ENCODE measurements at places on chromosomes 13 and 19. TPM values are rescaled to one million over a fixed set of nuclear protein-coding genes. Genes with fewer than 3 reads are reported as not detected.

- DNase-seq = no peak
Observed at GRCh38 chr13:51838240-51838846, 6.6 kb downstream of the TMEM272 start.

GRCh38 chr13:80473695-80474094 lies 132.8 kb upstream of the SPRY2 start:
- DNase-seq = no peak

DNA sequence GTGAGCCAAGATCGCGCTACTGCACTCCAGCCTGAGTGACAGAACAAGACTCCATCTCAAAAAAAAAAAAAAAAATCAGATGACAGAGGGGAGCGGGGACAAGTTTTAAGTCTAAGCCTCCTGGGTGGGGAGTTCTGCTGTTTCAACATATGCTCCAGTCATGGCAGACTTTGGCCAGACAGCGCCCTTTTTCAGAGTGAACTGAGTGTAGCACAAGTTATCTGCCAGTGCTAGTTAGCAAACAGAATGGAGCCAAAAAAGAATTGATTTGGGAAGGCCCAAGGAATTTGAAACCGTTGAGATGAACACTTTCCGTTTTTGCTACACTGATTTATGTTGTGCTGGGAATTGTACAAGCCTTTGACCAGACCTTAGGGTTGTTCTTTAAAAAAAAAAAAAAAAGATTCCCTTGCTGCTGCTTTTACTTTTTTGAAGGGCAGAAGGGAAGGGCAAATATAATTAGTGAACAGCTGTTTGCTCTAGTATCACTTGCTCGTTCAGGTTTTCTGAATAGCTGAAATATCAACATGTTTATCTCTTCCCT lies 5.7 kb downstream of the ACTN4 start:
- no peak for DNase-seq

GRCh38 chr13:50168786-50169185 lies 153.5 kb downstream of the KCNRG start:
- DNase-seq = no peak

DNA sequence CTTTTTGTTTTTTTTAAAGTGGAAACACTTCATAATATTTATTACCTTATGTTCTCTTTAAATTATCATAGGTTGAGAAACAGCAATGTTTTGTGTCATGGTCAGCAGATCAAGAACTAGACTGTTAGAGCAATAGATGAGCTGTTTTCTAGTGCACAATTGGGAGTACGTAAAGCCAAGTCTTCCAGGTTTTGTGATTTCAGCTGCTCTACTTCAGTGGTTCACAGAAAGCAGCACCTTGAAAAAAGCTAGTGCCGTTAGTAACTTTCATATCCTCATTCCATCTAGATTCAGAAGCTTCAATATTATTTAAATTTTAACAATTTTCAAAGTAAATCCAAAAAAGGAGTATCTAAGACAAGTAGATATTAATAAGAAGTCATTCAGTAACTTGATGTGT lies 1.9 kb downstream of the GPR18 start:
- DNase-seq = no peak

DNA sequence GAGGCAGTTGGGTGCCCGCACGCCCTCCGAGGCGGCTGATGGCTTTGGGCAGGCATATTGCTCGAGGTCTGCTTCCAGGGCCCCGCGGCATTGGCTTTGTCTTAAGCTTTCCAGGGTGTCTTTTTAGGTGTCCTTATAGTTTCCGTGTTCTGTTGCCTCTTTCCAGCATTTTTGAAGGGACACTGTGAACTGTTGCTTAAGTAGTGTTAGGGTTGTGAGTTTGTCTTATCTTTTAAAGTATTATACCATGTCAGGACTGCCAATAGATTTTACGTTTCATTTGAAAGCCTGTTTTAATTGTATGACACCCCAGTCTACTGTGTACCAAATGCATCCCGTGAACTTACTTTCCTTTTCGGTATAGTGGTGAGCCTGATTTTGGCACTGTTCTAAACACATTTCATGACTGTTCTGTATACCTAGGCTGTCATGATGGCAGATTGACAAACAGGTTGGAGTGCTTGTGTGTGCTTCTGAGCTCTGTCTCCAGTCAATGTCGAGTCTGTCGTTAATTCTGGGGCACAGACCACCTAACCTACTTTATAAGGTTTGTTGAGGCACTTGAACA lies 656 bp downstream of the PCCA start:
- no peak for DNase-seq

GRCh38 chr13:32354040-32354439 lies 38.7 kb downstream of the BRCA2 start:
- no peak for DNase-seq

DNA sequence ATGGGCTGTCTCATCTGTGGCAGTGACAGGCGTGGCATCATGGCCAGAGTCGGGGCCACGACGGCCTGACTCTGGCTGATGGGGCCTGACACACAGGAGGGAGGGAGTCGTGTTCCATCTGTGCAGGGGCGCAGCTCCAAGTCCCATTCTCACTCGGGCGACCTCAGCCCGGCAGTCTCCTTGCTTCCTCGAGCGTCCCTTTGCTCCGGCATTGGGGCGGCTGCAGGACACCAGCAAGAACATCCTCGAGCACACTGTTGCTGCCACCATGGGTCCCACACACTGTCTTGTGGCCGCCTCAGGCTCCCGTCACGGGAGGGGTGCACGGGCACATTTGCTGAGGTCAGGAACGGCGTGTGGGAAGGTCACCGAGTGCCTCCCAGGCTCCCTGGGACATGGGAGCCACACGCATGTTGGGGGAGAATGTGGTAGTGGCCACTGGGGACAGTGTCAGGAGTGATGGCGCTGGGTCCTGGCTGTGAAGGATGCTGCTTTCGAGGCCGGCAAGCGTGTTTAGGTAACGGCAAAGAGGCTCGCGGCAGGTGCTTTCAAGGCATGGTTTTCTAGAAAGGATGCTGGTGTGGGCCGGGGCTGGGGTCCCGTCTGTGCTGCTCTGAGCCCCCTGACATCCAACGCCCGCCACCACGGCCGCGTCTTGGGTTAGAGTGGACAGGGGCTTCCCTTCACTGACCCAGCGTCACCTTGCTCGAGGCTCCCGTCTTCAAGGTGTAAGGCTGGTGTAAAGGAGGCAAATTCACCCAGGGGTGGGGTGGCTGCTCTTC lies 3.4 kb downstream of the IZUMO4 start:
- DNase-seq = no peak

DNA sequence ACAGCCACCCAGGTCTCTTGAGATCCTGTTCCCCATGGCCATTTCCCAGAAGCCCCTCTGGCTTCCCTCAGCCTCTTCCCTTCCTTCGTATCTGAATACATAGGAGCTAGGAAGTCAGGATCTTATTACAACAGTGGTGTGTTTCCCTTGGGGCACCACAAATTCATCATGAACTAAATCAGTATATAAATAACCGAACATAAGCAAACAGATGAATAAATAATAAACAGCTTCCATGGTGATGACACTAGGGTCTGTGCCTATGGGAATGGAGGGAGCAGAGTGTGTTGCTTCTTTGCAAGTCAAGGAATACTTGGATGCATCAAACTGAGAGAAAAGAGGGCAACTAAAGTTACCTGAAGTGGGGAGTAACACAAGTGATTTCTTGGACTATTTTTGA lies 527.6 kb downstream of the LMO7 start:
- no peak for DNase-seq

GRCh38 chr13:70889163-70889562 lies 780.9 kb upstream of the KLHL1 start:
- no peak for DNase-seq

DNA sequence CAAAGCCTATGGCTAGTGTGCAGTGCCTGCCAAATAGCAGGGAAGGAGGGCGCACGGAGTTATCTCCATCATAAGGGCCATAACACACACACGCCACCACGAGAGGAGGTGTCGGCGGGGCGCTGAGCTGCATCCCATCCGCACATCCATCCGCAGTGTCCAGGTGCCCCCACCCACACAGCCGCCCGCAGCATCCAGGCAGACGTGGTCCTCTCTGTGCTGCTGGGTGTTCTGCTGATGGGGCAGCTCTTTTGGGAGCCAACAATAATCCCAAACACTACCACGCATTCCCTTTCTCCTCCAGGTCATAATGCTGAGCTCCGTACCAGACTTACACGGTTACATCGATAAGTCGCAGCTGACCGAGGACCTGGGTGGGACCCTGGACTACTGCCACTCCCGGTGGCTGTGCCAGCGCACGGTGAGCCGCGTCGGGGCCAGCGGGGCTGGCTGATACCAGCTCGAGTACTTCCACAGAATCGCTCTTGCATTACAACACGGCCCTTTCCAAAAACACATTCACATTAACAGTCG lies 41.5 kb upstream of the F7 start:
- DNase-seq = no peak

DNA sequence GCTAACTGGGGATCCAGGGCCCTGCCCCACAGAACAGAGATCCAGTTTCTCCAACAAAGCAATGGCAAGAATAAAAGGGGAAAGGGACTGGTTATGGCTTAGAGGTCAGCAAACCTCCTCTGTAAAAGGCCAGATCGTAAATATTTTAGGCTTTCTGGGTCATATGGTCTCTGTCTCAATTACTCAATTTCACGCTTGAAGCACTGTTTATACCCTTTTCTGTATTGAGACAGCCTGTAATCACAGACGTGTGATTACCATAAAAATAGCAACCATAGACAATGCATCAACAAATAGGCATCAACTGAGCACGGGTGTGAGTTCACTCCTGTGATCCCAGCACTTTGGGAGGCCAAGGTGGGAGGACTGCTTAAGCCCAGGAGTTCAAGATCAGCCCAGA lies 9.3 kb downstream of the RAB3D start:
- no peak for DNase-seq

OVOL3 gene
- not detected for total RNA-seq

IZUMO2 gene
- 3.5 TPM for total RNA-seq

DHX34 gene
- 35.6 TPM for total RNA-seq

PRR20D gene
- not detected for total RNA-seq

KLK2 gene
- 0.46 TPM for total RNA-seq
